ENCODE measurements at places on chromosomes 12 and 14.

GRCh38 chr14:104531421-104532190, 48.0 kb upstream of the C14orf180 start:
- no peak for DNase-seq

DNA sequence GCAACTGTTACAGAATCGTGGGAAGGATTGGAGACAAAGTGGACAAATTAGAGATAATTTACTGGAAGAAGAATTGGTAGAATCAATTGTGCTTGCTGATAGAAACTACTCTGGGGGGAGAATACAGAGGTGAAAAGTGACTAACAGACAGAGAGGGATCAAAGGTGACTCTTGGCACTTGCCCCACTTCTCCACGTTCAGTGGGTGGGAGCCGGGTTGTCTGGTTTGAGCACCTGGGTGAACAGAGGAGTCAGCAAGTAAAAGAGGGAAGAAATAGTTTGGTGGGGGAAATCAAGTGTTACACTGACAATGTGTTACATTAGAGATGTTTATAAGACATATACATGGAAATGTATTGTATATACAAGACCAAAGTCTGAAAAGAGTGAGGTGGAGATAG, 69.1 kb downstream of the PPP2R5E start:
- DNase-seq = no peak

DNA sequence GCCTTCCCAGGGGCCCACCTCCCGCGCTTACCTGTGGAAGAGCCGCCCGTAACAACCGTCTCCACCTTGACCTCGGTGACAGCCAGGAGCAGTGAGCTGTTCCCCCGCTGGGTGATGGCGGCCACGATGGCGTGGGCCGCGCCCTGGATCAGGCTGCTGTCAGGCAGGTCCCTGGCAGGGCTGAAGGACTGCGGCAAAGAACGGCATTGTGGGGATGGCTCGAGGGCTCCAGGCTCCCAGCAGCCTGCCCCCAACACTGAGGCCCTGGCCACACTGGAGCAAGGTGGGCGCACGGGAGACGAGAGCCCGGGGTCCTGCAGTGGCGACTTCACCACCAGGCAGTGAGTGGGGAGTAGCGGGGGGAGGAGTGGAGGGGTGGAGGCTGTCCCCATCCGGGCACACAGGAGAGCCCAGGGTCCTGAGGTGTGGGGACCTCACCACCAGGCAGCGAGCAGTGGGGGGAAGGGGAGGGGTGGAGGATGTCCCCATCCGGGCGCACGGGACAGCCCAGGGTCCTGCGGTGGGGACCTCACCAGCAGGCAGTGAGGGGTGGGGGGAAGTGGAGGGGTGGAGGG, 25.0 kb downstream of the JAG2 start:
- DNase-seq = no peak

GRCh38 chr12:127785986-127786590, 480.9 kb upstream of the TMEM132C start:
- DNase-seq = no peak

DNA sequence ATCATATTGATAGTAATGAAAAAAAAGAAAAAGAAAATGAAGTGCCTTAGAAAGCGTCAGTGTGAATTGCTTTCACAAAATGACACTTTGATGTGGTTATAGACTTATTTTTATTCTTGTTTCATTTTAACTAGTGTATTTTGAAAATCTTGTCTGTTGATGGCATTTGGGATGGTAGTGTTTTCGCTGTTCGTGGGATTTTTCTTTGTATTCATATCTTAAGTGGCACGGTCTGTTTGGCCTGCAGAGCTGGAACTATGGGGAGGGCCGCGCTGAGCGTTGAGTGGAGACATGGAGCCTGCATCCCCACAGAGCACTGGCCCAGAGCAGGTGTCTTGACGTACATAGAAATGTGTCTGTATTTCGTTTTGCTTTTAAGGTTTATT, 61.6 kb downstream of the WDR20 start:
- no peak for DNase-seq

GRCh38 chr14:77037215-77037937, 8.9 kb upstream of the IRF2BPL start:
- no peak for DNase-seq

- no peak for DNase-seq
These were observed 273.9 kb downstream of the BTG1 start for GRCh38 chr12:91871751-91872150.

DNA sequence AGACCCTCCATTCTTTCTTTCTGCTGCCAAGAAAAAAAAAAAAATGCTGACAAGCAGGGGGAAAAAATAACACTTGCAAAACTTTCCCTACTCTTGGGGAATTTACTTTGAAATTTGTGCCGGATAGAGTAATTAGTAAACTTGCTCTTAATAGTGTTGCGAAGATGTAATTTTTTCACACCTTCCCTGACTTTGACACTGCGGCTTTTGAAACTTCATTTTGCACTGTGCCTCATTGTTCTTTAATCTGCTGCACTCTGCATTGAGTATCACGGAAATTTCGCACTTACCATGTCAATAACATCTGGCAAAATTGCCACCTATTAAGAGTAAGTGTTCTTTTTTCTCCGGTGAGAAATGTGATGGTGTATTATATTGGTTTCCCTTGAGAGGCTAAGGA, 596.1 kb downstream of the VRK1 start:
- DNase-seq = no peak

DNA sequence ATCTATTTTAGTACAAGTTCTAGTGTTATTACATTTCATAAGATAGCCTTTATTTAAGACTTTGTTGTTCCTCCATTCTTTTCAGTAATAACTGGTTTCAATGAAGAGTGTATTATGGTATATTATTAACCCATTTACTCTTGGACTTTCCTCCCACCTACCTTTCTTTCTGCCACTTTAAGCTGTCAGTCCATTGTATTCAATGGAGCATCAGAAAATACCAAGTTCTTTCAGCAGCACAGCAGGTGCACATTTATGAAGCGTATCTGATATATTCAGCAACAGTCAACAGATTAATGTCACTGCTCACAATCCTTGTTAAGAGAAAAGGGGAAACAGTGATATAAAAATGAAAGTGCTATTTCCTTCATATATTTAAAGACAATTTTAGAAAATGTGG, 660.9 kb downstream of the C12orf50 start:
- no peak for DNase-seq

- DNase-seq = no peak
These were observed 42.4 kb downstream of the MDM2 start for GRCh38 chr12:68850390-68850789.

DNA sequence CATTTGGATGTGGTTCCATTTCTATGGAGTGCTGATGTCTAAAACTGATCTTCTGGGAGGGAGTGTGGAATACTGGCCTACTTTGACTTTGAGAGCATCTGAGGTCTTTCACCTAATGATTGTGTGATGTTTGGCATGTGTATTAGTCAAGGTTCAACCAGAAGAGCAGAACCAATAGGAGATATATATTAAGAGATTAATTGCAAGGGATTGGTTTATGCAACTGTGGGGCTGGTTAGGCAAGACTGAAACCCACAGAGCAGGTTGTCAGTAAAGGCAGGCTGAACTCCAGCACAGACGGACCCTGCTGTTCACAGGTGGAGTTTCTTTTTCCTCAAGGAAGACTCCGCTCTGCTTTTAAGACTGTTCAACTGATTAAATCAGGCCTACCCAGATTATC, 11.6 kb downstream of the BMAL2 start:
- DNase-seq = no peak

DNA sequence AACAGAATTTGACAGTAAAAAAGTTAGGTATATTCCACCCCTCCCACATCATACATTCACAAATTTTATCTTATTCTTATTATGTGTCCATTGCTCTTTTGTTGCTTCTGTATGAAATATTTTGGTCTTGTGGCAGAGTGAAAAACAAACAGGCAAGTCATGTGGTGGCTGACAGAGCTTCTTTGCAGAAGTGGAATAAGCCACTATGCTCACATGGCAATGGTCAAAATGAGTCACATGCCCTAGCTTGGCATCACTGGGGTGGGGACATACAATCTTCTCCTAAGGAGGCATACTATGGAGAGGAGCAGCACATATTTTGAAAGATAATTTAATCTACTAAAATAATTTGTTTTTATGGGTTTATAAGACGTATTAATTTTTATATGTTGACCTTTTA, 27.7 kb upstream of the CMA1 start:
- no peak for DNase-seq

DNA sequence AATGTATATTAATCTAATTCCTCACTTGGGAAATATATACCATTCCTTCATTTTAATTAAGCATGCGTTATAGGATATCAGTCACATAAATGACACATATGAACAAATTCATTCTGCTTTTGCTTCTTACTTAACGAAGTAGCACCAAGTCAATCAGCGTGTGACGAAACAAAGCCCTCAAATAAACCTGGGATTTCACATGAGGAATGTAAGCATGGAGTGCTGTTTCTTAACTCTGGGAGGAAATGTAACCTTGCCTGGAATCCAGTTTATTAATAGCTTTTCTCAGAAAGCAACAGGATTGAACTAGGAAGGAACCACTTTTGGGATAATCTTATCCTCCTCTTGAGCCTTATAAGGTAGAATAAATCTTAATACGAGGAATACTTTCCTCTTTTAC, 72.0 kb downstream of the NIN start:
- DNase-seq = no peak

GRCh38 chr12:128693115-128693514, 130.6 kb downstream of the SLC15A4 start:
- DNase-seq = no peak

DNA sequence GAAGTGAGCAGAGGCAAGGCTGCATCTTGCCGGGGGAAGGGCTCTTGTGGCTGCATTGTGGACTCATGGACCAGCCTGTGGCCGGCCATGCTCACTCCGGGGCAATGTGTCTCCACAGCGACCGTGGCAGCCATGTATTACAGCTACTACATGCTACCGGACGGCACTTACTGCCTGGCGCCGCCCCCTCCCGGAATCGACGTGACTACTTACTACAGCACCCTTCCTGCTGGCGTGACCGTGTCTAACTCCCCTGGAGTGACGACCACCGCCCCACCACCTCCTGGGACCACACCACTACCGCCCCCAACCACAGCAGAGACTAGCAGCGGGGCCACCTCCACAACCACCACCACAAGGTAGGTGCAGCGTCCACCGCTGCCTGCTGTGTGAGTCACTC, 42.1 kb downstream of the SFSWAP start:
- DNase-seq = no peak

GRCh38 chr14:71933001-71933587, 865 bp downstream of the RGS6 start:
- peak; percentile 1 for DNase-seq

DNA sequence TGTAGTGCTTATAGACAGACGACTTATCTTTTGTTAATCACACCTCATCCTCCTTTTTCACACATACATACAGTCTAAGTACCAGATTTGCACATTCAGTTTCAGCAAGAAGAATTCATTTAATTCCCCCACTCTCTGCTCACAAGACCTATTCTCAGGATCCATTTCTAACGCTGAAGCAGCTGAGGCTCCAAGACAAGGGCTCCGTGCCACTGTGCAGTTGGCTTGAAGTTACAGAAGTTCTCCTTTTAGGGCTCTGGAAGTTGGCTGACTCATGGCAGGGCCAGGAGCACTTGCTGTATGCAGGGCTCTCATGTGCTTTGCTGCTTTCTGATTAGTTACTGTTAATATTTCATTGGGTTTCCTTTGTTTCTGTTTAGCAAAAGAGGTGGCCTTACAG, 1566.9 kb upstream of the TMEM132C start:
- DNase-seq = no peak

DNA sequence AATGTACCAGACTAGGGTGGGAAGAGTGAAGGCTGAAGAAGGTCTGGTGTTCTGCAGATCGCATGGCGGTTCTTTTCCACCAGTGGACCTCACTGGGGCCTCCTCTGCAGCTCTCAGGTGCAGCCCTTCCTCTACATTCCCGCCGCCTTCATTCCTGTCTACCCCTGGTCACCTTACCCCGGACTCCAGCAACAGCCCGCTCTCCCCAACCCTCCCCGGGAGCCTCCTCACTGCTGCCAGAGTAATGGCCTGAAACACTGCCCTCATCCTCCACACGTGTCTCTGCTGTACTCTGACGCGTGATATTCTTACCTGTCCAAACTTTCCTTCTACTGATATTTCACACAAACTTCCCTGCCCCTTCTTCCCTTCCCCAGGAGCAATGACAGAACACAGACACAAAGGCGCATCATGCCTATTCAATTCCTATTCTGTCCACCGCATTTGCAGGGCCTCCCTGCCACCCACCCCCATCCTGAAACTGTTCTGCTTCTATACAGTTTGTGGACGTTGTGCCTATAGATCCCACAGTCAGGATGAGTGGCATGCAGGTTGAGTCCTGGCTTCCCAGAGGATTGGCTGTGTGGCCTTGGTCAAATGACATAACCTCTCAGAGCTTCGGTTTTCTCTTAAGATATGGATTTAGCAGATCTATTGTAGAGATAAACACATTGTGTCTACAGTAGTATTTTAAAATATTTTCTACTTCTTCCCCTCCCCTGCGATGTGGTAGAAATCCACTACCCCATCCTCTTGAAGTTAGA, 1.7 kb upstream of the NUAK1 start:
- DNase-seq = no peak

DNA sequence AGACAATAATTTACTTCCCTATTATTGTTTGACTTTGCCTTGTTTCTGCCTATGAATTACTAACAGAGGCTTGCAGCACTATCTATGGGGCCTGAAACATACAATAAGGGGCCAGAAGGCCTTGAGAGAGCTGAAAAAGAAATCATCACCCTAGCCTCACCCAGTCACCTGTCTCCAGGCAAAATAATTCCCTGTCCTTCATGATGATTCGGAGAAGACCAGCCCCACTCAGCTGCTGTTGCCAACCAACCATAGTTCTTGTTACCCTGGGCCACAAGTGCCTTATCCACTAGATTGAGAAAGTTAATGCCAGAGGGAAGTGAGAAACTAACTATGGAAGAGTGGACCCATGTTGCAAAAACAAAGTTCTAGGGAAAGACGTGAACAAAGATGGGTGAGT, 97.1 kb downstream of the ARF6 start:
- no peak for DNase-seq

DNA sequence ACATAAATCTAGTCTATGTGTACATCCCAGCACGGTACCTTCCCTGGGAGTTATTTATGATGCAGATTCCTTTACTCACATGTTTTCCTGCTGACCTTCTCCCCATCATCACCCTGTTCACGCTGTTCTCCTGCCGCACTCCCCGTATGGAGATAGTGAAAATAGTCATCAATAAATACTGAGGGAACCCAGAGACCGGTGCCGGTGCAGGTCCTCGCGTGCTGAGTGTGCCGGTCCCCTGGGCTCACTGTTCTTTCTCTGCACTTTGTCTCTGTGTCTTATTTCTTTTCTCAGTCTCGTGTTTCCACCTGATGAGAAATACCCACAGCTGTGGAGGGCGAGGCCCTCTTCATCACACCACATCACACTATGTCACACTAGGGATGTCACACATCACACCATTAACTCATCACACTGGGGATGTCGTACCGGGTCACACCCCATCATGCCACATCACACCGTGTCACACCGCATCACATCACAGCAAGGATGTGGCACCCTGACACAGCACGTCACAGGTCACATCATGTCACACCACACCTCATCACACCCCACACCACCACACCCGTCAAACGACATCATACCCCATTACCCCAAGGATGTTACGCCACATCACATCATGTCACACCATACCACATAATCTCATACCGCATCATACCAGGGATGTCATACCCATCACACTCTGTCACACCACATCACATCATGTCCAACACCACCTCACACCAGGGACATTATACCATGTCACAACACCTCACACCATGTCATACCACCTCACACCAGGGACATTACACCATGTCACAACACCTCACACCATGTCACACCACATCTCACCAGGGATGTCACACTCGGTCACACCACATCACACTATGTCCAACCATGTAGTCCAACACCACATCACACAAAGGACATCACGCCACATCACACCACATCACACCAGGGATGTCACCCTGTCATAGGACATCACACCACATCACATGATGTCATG, 207.0 kb downstream of the TMEM121 start:
- DNase-seq = no peak

- DNase-seq = no peak
These were observed 107.1 kb downstream of the TMTC1 start for GRCh38 chr12:29676676-29677075.

Data from activated T-cell treated with anti-CD3 and anti-CD28 coated beads for 48 hours (primary cell).